Naive thymus-derived CD4-positive, alpha-beta T cell (primary cell): ENCODE measurements at places on chromosomes 11 and 22. TPM values are rescaled to one million over a fixed set of nuclear protein-coding genes. Genes with fewer than 3 reads are reported as not detected.

Gene AGBL2
- 11.3 TPM for total RNA-seq

Gene CHRNA10
- 2.5 and 3.4 TPM in 2 replicates for total RNA-seq

Gene OR52B4
- total RNA-seq: 0.20 TPM in 1 of 2 replicates, not detected in the other

GRCh38 chr22:38570779-38571364 lies 889 bp upstream of the DMC1 start:
- H3K36me3 ChIP-seq: no peaks in the 10 kb centered on the region
- no peaks in the 10 kb centered on the region for H3K27me3 ChIP-seq
- H3K4me1 ChIP-seq: peaks cover 8% of the 10 kb centered on the region
- peak; percentile 4 for DNase-seq
- H3K4me3 ChIP-seq: peak overlapping the region; percentile 88

- no peaks in the 10 kb centered on the region for H3K27me3 ChIP-seq
- DNase-seq: no peak
- H3K36me3 ChIP-seq: no peaks in the 10 kb centered on the region
- no peaks in the 10 kb centered on the region for H3K4me1 ChIP-seq
Observed at GRCh38 chr11:79363256-79363655, 77.6 kb downstream of the TENM4 start.

GRCh38 chr11:93515441-93516025 lies 27.7 kb downstream of the SMCO4 start:
- H3K27me3 ChIP-seq: no peaks in the 10 kb centered on the region
- H3K36me3 ChIP-seq: no peaks in the 10 kb centered on the region

GRCh38 chr11:76592025-76592914 lies 78.3 kb downstream of the LRRC32 start:
- H3K27ac ChIP-seq: no peak overlapping the region
- H3K36me3 ChIP-seq: no peaks in the 10 kb centered on the region
- H3K27me3 ChIP-seq: no peaks in the 10 kb centered on the region
- DNase-seq: no peak

GRCh38 chr11:84289381-84289906 lies 1003.3 kb upstream of the CCDC90B start:
- no peaks in the 10 kb centered on the region for H3K36me3 ChIP-seq
- no peaks in the 10 kb centered on the region for H3K4me1 ChIP-seq
- no peaks in the 10 kb centered on the region for H3K27me3 ChIP-seq
- no peak overlapping the region for H3K4me3 ChIP-seq

GRCh38 chr22:38623351-38623750 lies 32.8 kb downstream of the FAM227A start:
- no peaks in the 10 kb centered on the region for H3K36me3 ChIP-seq
- no peak overlapping the region for H3K4me3 ChIP-seq
- no peak for DNase-seq
- no peaks in the 10 kb centered on the region for H3K27me3 ChIP-seq
- no peaks in the 10 kb centered on the region for H3K4me1 ChIP-seq
- H3K27ac ChIP-seq: no peak overlapping the region
